ENCODE measurements at places on chromosomes 3 and 15.

GRCh38 chr15:60004009-60004845 is at the start of gene FOXB1:
FOXB1 (plus strand) TSS chr15:60004311; CDS start chr15:60004964, 653 bp downstream.
- DNase-seq, result no peak

GRCh38 chr3:107370907-107371306 is 6.3 kb upstream of the CCDC54 start:
- no peak for DNase-seq

DNA sequence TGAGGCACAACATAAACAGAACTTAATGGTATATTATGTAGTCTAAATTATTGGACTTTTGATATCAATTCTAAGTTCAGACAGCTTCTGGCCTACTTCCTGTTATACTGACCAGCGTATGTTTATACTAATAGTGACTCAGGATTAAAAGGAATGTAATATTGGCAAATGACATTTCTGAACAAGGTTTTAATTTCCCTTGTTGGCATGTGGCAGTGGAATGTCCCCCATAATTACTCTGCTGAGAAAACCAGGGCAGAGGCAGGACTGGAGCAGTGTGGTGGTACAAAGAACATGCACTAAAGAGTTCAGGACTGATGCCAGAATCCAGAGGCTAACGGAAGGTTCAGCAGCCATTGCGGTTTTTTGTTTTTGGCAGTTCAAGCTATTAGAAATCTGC is 184.0 kb downstream of the KCNAB1 start:
- no peak for DNase-seq

GRCh38 chr15:45185903-45186770 is 1.6 kb downstream of the SHF start:
- DNase-seq, result no peak

- DNase-seq, result no peak
Observed at GRCh38 chr3:159583662-159584061, 405.0 kb upstream of the IL12A start.

GRCh38 chr3:160106905-160107861 is 118.0 kb upstream of the C3orf80 start:
- no peak for DNase-seq

DNA sequence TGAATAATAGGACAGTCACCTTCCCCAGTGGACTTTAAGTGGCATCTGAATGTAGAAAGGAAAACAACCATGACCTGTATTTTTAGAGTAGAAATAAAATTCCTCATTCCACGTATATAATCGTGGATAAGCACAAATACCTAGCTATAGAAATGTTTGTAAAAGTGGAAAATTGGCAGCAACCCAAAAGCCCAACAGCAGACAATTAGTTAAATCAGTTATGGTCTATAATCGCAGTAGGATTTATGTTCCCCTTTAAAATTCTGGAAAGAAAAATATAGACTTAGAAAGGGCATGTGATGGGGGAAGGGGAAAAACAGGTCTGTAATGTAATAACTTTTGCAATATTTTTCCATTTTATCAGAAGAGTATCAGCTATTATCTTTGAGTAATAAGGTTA is 241.9 kb upstream of the ST8SIA2 start:
- DNase-seq, result no peak

GRCh38 chr3:43512754-43513404 is 108.9 kb downstream of the ANO10 start:
- no peak for DNase-seq

GRCh38 chr3:10380906-10381305 is 60.0 kb upstream of the SEC13 start:
- DNase-seq, result no peak

DNA sequence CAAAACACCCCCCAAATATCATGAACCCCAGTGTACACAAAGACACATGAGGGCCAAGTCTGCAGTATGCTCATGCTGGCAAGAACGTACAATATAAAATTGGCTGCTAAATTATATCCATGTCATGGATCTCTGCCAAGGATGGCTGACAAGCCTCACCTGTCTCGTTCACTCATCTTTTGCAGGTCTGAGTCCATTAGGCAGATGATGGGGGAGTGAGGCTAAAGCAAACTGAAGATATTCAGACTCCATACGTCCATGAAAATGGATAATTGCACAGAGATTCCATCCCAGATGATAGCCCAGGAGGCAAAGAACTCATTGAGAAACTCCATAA is 122.3 kb upstream of the PTPRG start:
- DNase-seq, result no peak

DNA sequence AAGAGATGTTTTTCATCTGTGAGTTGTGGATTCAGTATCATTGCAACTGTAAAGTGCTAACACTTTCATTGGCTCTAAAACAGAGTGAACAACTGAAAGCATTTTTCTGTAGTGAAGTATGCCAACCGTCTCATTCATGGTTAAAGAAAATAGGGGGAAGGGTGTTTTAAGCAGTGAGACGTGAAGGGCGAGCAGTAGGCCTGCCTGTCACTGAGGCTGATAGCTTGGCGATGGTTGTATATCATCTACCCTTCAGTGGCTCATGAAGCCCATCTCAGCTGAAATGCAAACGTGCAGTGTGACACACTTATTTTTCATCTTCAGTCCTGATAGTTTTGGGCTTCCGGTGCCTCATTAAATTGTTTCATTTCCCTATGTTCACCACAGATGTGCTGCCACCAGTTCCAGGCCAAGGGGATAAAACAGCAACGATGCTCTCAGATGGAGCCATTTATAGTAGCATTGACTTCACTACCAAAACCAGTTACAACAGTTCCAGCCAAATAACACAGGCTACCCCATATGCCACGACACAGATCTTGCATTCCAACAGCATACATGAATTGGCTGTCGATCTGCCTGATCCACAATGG is 562.0 kb downstream of the ROBO2 start:
- no peak for DNase-seq
